ENCODE measurements at places on chromosomes 2 and 18.
A peak's percentile ranks its signal among the peaks of the same experiment; 100 is the strongest.

DNA sequence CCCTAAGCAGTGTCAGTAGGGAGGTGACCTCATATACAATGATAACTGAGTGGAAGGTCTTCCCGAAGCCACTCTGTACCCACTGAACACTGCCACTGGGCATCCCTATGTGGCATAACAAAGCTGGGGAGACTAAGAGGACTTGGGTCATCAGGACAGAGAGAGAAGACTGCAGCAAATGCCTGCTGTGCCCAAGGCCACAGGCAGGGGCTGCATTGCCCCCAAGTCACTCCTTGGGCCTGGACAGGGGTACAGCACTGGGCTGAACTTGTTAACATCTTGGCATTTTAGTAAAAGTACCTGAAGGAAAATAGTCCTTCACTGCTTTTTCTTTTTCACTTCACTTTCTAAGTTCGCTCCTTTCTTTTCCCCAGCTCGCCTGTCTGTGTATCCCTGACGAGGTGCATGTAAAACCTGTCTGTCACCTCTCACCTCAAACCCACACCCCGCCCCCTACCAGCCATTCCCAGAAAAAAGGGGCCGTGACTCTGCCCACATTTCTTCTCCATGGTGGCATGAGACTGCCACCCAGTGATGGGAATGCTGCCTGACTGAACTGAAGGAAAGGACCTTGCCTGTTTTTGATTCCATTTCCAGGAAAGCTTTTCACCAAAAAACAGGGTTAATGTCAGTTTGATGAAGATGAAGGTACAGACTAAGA, 62.9 kb downstream of the MTHFD2 start:
- peak; percentile 50 for DNase-seq

GRCh38 chr2:169877398-169877797, 50.1 kb downstream of the UBR3 start:
- no peak for DNase-seq

DNA sequence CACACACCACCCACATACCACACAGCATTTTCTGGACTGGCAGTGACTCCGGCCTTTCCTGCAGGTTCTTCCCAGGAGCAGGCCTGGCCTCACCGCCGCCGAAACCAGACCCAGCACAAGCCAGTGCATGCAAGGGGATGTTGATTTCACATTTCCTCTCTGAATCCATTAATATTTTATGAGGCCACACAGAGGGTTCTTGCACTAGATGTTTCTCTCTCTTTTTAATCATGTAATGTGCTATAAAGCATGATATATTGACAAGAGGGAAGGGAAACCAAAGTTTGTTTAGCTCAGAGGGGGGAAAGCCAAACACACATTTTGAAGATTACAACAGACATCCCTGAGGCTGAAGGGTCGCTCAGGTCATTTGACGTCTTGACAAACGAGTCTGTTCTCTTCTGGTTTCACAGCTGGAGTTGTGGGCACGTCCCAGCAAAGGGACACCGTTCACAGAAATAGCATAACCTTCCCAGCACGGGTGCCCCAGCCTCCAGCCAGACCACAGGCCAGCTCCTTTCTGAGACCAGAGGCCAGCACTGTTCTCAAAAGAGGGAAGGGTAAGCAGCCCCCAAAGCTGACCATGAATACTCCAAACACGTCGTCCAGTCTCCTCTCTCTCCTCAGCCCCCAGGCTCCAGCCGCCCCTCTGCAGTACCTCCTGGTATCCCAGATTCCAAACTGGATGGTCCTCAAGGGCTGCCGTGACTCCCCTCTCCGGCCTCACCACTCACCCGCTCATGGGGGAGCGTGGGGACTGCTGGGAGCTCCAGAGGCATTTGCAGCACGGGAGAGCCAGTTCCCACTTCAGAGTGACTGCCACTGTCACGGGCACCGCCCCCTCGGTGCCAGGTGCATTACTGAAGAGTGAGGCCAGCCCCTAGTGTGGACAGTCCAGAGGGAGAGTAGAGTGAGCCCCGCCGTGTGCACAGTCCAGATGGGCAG, 340.3 kb upstream of the SALL3 start:
- no peak for DNase-seq

GRCh38 chr2:216059233-216059834, 22.3 kb downstream of the PECR start:
- no peak for DNase-seq

DNA sequence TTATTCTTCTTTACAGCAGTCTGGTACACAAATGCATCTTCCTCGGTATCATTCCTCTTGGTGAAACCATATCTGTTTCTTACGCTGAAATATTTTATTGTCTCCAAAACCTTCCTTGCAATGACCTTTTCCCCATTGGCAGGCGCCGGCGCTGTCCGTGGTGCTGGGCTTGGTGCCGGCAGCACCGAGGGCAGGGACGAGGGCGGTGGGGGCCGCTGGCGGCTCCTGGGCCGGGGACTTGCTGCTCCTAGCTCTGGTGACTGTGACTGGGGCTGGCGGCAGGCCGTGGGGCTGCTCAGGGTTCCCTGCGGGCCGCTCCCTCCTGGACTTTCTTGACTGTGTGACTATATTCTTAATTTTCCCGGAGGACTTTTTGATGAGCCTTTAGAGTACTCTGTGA, 72.5 kb downstream of the GPR39 start:
- DNase-seq = peak; percentile 27

GRCh38 chr2:43400508-43400907, 174.1 kb upstream of the ZFP36L2 start:
- DNase-seq = no peak

DNA sequence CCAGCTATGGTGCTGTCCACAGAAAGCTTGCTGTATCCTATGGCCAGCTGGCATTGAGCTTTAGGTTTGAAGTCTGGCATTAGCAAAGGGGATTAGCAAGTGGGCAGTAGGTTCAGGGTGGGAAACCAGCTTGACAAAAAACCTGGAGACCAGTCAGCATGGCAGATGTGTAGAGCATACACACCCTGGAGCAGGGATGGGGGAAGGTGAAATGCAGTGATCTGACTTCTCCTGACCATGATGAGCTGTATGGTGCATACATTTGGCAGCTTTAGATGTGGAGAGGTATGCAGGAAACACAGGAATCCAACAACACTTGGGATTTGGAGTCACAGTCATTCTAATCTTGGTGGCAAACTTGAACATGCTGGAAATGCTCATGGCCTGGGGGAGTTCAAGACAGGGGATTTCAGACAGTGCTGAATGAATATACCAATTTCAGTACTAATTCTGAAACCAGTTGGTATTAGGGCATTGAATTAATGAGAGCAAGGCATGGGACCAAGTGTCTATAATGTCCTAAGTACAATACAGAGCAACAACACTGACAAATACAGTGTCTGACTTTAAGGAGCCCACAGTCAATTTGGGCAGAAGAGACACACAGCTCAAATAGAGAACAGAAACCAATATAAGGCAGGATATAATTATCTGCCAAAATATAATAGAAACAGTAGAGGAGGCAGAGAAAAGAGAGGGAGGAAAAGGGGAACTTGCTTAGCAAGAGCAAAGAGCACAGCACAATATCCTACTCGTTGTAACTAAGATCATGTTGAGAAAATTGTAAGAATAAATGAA, 11.8 kb downstream of the ARHGAP15 start:
- no peak for DNase-seq

DNA sequence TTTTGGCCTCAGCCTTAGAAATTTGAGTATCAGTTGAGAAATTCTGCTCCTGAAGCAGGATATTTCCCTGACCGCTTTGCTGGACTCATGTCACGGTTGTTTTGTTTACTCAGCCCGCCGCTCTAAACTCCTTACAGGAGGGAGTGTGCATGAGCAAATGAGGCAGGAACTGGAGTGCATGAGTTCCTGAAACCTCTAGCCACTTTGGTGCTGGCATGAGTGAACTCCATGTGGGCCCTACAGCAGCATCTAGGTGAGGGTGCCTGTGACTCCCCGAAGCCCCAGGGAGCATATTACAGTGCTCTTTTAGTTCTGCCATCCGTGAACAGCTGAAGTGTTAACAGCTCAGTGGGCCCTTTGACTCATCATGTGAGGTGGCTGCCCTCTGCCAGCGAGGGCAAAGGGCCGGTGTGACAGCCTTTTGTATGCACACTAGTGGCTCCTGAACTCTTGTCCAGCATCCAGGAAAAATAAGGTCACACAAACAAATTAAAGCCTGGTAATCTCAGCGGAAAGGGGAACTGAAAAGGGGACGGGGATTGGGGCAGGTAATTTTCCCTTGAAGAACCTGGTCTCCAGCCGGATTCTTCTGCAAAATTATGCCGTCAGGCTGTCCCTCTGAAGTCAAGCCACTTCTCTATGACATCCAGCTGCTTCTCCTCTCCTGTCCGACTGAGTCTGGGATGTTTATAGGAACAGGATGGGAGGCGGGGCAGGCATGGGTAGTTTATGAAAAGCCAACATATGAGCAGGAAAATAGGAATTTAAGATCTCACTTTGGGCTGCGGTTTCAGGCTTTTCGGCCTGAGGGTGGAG, 1668.7 kb downstream of the SUCLG1 start:
- DNase-seq = no peak

DNA sequence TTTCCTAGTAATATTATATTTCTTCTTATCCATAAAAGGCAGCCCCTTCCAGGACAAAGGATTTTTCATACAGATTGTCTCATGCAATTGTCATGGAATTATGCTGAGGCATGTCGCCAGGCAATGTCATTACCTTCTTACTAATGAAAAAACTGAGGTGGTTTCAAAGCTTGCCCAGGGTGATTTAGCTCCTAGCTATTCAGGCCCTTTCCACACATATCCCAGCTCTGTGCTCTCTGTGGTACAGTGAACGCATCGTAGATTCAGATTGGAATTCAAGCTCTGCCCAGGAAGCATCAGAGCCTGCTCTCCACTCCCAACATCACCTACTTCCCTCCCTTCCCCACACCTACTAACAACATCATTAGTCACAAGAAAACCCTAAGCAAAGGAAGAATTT, 60.1 kb downstream of the ATP8B1 start:
- peak; percentile 49 for DNase-seq

DNA sequence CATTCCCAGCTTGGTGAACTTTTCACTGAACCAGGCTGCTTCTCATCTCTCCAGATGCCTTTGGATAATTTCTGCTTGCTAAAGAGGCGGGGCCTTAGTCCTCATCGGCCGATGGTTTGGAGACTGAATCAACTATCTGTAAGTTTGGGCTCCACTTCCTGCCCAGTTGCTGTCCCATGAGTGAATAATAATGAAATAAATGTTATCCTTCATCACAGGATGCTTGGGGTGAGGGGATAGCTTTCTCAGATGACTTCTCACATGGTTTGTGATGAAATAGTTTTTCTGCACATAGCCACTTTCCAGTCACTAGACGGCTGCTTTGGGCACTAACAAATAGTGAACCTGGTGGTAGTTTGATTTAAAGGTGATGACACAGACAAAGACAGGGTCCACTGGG, 376.6 kb upstream of the TRIB2 start:
- no peak for DNase-seq

- no peak for DNase-seq
These were observed 43.7 kb upstream of the RIT2 start for GRCh38 chr18:43159086-43159770.

DNA sequence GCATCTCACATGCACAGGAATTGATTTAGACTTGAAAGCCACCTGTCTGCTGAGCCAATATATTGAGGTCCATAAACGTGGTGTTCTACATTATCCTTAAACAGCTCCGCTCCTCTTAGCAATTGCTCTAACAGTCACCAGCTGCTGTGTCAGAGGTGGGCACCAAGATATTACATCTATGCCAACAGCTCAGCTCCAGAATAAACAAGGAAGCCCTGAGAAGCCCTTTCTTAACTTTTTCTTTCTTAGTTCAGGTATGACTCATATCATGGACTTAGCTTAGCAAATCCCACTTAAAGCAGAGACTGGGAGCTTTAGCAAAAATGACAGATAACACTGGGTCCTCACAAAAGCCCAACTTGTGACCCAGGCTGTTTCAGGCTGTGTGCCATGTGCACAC, 436.6 kb downstream of the IRS1 start:
- DNase-seq = no peak

DNA sequence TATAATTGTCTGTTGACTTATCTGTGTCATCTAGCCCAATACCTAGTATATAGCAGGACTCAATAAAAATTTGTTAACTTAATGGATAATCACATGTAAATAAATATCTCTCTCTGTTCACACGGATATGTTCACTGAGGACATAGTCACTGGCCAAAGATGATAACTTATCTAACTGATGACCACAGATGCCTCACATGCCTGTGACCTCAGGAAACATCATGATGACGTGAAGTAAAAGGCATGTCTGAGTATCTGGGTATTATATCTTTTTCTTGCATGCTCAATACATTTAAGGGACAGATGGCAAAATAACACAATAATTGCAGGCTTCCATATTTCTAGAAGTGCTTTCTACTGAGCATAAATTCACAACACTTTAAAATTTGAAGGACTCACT, 41.4 kb upstream of the PARD3B start:
- DNase-seq = no peak

GRCh38 chr2:66523377-66523969, 88.5 kb downstream of the MEIS1 start:
- no peak for DNase-seq

DNA sequence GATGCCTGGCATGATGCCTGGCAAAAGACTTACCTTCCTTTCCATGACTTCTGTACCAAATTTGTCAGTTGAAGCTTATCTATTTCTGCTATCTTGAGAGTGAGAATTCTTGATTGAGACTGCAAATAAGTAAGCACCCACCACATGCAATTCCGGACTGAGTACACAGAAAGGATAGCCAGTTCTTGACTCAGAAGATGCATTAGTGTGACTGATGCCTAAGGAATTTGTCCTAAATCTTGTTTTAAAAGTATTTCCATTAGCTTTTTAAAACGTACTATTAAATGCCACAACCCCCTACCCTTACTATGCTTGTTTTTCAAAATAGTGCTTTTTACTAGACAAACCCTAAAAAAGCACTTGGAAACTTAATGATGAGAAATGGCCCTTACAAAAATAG, 545 bp downstream of the MPP4 start:
- no peak for DNase-seq

DNA sequence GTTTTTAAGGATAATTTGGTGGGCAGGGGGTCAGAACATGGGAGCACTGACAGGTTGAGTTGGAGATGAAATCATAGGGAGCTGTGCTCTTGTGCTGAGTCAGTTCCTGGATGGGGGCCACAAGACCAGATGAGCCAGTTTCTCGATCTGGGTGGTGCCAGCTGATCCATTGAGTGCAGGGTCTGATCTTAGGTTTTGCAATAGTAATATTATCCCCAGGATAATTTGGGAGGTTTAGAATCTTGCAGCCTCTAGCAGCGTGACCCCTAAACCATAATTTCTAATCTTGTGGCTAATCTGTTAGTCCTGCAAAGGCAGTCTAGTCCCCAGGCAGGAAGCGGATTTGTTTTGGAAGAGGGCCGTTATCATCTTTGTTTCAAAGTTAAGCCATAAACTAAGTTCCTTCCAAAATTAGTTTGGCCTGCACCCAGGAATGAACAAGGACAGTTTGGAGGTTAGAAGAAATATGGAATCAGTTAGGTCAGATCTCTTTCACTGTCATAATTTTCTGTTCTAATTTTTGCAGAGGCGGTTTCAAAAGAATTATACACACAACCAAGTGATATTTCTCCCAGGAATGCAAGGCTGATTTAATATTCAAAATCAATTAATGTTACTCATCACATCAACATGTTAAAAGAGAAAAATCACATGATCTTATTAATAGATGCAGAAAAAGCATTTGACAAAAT, 23.0 kb downstream of the DBI start:
- no peak for DNase-seq

GRCh38 chr18:56445422-56445821, 193.0 kb downstream of the TXNL1 start:
- DNase-seq = no peak
